Psoas muscle (tissue), 8 donors: ENCODE measurements at places on chromosomes 11 and 22. TPM values are rescaled to one million over a fixed set of nuclear protein-coding genes. Genes with fewer than 3 reads are reported as not detected.

ISX gene
- total RNA-seq, result not detected

GAL3ST3 gene
- 0.36 TPM for total RNA-seq

CD3E gene
- total RNA-seq, result 0.71 TPM

OR8B4 gene
- not detected for total RNA-seq

HIKESHI gene
- total RNA-seq, result 43.0 TPM

UNC93B1 gene
- total RNA-seq, result 4.5 TPM

VSIG10L2 gene
- total RNA-seq, result not detected

PGAP2 gene
- total RNA-seq, result 14.5 TPM

CCDC73 gene
- total RNA-seq, result not detected

OR51F2 gene
- total RNA-seq, result not detected
